ENCODE measurements at places on chromosomes 7 and 10.
A peak's percentile ranks its signal among the peaks of the same experiment; 100 is the strongest.

GRCh38 chr10:121600611-121601010, 2.4 kb upstream of the FGFR2 start:
- no peak for DNase-seq

DNA sequence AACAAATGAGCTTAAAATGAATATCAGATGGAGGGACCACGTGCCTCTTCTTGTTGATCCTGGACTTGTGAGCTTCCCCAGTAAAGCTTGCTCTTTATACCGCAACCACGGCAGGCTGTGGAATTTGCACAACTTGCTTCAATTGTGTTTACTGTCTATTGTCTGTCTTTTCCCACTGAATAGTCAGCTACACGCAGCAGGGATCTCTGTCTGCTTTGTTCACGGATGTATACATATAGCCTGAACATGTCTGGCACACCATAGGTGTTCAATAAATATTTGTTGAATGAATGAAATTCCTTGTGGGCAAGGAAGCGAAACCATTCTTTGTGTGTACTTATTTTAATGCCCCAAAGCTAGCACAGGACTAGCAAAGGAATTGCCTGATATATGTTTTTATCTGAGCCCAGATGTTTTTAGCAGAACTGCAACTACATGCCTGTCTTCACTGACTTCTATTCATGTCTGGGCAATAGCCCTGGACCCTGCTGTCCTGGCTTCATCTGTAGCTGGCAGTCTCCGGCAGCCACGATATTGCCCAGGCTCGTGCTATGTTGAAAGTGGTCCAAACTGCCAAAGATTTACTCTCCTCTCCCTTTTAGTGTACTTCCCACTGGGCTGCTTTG, 29.9 kb upstream of the IFRD1 start:
- no peak for DNase-seq

- DNase-seq = no peak
These were observed 100.7 kb downstream of the NKX6-2 start for GRCh38 chr10:132685101-132685891.

DNA sequence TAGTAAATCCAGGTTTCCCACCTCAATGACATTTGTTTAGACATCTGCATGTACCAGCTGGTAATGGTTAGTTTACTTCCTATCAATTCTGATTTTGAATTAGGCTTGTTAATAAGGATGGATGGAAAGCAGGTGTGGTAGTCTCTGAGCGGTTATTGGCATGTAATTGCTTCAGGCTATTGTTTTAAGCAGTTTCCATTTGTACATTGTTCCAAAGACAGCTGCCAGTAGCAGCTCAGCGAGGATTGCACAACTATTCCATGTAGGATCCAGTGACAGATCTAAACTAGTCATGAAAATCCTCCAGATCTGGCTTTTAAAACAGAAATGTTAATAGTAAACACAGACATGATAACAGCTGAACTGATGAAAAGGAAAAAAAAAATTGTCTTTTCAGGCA, 436.0 kb upstream of the ADARB2 start:
- DNase-seq = no peak

DNA sequence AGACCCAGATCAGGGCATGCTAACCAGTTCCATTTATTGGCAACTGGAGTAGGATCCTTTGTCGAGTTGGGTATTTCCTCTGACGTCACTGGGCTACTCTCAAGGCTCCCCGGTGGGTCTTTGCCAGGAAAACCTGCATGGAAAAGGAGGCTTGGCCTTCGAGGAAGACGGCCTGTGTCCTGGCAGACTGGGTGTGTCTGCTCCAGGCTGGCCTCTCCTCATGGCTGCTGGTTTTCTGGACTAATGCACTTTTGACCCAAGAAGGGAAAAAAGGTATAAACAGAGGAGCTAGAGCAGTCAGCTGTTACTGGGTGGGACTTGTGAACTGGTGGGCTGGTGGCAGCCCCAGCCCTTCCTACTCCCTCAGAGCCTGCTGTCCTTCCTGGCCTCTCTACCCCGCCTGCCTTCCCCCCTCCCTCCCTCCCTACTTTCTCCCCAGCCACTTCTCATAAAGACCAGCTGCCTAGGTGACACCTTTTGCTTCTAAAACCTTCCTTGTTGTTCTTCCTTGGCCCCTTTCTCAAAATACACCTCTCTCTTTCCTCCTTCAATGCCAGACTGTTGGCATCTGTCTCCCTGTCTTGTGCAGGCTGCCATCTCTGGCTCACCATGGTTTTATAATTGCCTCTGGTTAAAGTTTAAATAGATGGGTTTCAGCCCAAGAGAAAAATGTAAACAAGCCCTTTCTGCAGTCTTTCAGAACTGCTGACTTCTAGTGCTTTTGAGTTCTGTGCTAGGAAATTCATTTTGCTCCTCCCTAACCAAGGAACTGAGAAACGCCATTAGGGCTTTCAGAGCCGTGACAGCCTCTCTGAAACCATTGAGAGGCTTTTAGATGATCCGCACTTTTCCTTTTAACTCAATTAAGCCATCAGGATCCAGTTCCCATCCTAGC, 101.8 kb upstream of the MKLN1 start:
- no peak for DNase-seq

DNA sequence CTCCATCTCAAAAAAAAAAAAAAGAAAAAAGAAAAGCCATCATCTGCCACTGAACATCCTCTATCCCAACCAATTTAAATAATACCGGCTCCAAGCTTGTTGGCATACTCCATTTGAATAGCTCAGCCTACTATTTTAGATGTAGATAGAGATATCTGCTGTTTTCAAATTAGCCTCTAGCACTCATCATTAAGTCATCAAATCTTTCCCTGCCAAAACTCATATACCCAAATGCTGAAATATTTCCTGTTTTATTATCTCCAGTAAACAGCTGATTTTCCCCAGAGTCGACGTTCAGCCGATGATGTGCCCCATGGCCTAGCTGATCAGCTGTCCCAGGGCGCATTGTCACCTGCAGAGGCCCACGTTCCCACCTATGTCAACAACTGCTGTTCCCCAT, 34.5 kb upstream of the FRMD4A start:
- no peak for DNase-seq

DNA sequence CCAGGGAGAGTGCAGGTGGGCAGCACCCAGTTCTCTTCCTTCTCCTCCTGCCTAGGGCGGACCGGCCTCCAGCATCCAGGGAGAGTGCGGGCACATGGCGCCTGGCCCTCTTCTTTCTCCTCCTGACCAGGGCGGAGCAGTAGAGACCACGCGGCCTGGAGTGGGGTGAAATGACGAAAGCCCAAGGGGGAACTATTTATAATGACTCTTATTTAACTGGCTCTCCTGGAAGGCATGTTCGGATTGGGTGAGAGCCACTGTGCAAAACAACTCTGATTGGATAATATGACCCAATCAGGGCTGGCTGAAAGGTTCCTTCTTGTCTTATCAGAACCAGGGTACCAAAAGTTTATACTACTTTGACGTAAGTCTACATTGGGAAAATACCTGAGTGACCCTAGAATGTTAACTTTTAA, 63.1 kb downstream of the ZNF37A start:
- no peak for DNase-seq

DNA sequence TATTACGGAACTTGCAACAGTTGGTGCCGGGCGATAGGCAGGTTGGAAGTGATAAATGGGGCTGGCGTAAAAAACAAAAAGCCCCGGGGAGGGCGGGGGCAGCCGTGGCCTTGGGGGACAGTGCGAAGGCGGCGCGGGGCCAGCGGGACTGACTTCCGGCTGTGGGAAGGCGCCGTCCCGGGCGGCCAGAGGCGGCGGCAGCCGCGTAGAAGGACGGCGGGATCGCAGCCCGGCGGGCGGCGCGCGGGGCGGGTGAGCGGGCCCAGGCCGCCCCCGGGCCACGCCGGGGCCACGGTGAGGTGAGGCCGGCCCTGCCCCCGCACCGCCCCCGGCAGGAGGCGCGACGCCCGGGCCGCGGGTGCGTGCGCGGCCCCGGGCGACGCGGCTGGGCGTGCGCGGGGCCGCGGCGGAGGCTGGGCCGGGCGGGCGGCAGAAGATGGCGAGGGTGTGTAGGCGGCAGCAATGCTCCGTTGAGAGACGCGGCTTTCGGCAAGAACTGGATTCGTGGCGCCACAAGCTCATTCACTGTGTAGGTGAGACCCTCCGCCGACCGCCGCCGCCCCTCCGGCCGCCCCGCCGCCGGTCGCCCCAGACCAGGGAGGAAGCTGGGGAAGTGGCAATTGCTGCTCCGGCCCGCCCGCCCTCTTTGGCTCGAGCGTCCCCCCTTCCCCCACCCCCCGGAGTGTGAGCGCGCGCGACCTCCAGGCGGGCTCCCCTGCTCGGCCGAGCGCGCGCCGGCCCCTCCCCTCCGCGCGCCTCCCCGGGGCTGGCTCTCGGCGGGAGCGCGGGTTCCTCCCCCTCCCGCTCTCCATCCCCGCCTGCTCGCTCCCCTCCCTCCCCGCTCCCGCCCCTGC, at the start of gene LCOR:
LCOR (plus strand) TSS at position 432 of the 854 bp plus-strand sequence. CDS start 116,760 bp downstream, outside the sequence.
- peak; percentile 39 for DNase-seq

DNA sequence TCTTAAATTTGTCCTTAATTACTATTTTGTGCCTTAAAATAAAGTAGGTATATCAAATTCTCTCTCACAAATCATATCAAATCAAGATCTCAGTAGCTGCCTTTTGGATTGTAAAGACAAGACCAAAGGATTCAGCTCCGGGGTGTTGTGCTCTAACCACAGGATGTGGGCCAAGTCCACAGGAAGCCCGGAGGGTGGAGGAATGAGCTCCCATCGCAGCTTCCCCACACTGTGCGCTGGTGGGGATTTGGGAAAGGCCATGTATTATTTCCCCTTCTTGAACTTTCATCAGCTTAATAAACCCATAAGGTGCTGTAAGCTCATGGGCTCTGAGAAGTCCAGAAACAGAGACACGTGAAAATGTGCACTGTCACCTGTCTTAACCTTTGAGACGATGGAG, 241.6 kb upstream of the TCERG1L start:
- no peak for DNase-seq

- DNase-seq = no peak
These were observed 68.2 kb upstream of the GRM8 start for GRCh38 chr7:127320974-127321373.

DNA sequence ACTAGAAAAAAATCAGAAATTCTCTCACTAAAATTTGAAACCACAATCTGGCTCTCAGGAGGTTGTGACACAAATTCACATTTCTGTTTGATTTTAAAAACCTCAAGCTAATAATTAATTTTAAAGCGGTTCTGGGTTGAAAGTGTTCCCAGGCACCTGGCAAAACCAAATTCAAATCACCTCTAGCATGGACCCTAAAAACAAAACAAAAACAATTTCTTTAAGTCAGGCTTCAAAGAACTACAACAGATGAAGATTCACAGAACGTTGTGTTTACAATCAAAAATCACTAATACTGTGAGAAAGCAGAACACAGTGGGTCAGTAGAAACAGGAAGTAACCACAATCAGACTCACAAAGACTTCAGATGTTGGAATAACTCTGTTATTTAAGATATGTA, 7.2 kb upstream of the RELN start:
- no peak for DNase-seq

DNA sequence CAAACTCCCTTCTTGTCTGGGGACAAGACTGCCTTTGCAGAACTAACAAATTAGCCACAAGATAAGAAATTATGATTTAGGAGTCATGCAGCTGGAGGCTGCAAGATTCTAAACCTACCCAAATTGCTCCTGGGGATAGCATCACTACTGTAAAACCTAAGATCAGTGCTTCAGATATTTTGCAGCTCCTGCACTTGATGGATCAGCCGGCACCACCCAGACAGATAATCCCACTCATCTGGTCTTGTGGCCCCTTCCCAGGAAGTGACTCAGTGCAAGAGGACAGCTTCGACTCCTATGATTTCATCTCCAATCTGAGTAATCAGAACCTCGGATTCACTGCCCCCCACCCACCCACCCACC, 181.9 kb downstream of the AKR1D1 start:
- no peak for DNase-seq

Measured in NCI-H1694 (cell line).